ENCODE measurements at places on chromosomes 7 and 10.

- no peak for DNase-seq
Observed at GRCh38 chr7:150447966-150448788, 2.3 kb upstream of the GIMAP8 start.

DNA sequence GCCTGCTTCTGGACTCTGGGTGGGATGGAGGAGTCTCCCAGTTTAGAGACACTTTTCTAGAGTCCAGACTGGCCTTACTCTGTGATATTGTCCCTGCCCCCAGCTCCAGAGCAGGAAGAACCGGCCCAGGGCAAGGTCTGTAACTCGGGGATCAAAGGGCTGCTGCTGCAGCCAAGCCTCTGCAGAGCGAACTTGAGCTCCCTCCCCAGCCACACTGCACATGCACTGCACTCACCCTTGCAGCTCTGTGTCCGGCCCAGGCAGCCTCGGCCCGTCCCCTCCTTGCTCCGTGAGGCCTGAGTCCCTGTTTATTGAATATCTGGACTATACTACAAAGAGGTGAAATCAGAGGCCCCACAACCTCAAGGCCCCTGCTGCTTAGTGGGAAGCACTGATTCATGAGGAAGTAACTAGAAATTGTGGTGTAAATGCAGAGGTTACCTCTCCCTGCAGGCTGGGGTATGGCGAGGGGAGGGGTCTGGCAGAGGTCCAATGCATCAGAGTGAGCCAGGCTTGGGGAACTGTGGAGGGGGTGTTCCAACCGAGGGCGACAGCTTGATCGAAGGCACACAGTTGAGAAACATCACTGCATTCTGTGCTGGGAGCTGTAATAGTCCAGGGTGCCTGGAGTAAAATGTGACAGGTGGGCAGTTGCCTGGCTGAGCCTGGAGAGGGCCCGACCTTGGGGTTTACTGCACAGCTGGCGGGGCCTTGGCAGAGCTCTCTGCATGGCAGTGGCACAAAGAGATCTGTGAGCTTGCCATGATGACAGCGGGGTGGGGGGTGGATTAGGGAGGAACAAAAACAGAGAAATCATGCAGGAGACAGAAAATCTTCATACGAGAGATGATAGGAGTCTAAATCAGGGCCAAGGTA, 49.1 kb downstream of the AOC1 start:
- DNase-seq = peak; percentile 65

- no peak for DNase-seq
Observed at GRCh38 chr7:143846692-143847091, 55.3 kb downstream of the TCAF1 start.

DNA sequence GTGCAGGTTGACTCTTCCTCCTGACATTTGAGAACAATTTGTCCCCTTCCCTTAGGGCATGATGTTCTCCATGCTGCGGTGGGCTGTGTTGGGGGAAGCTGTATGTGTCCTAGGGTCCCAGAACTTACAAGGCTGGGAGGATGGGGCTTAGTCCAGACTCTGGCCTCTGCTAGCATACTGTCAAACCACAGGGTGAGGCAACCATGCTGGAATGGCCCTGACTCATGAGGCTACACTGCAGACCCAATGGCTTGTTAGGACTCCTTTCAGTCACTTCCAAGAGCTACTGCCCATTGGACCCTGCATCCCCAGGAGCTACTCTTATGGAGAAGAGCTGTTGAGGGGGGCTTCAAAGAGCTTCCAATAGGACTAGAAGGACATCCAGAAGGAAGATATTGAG, 20.1 kb upstream of the FAM170B start:
- no peak for DNase-seq

- no peak for DNase-seq
Observed at GRCh38 chr10:100723770-100724530, 21.4 kb upstream of the PAX2 start.

- no peak for DNase-seq
Observed at GRCh38 chr10:133212853-133213494, 17.0 kb upstream of the UTF1 start.

- no peak for DNase-seq
Observed at GRCh38 chr7:130277763-130278643, 11.3 kb downstream of the CPA2 start.

- no peak for DNase-seq
Observed at GRCh38 chr10:48520594-48520993, 84.3 kb downstream of the ARHGAP22 start.

GRCh38 chr10:96502561-96503282, 11.0 kb downstream of the TLL2 start:
- DNase-seq = no peak
